ENCODE measurements at places on chromosomes 7 and 10. TPM values are rescaled to one million over a fixed set of nuclear protein-coding genes. Genes with fewer than 3 reads are reported as not detected.

Gene C10orf95
- 0.96 TPM for total RNA-seq

Gene SLC18A3
- total RNA-seq = 0.09 TPM

Gene TMEM225B
- total RNA-seq = 0.78 TPM

Gene TMEM26
- total RNA-seq = 1.6 TPM

Gene PLXNA4
- 0.46 TPM for total RNA-seq

Gene RNLS
- total RNA-seq = 8.7 TPM

Gene SLC16A12
- total RNA-seq = 10.9 TPM

Gene RADIL
- total RNA-seq = 8.6 TPM

Gene FAM25G
- total RNA-seq = not detected

Gene MYH16
- not detected for total RNA-seq

Gene PPP1R9A
- total RNA-seq = 18.0 TPM

Gene DNA2
- 39.3 TPM for total RNA-seq

Gene AKR1C4
- total RNA-seq = not detected

Gene NPS
- total RNA-seq = not detected

Gene SMO
- total RNA-seq = 61.4 TPM

Gene NAT16
- total RNA-seq = 0.62 TPM

Gene PRSS37
- total RNA-seq = not detected

Gene CYP2C18
- total RNA-seq = 0.14 TPM

Gene FRA10AC1
- 15.8 TPM for total RNA-seq

Gene ALOX5
- total RNA-seq = 4.4 TPM

Gene SLC39A12
- total RNA-seq = not detected

Gene CNNM1
- total RNA-seq = 1.1 TPM

Gene AQP1
- total RNA-seq = 1.1 TPM

Gene ANXA8
- not detected for total RNA-seq

Gene MUC3A
- 50.6 TPM for total RNA-seq

Gene CUZD1
- 3.8 TPM for total RNA-seq

Gene FGFBP3
- 68.2 TPM for total RNA-seq

Gene SPDYE5
- total RNA-seq = not detected

Gene UTF1
- total RNA-seq = 140 TPM

Gene BMS1
- 31.9 TPM for total RNA-seq

Gene ADIRF
- 1.0 TPM for total RNA-seq

Gene KLF14
- not detected for total RNA-seq

Gene PAOX
- 5.2 TPM for total RNA-seq

Gene TAS2R41
- 0.31 TPM for total RNA-seq

Gene ITPRID1
- 1.4 TPM for total RNA-seq

Gene LUC7L2
- 94.4 TPM for total RNA-seq

Gene SLC18A2
- 7.1 TPM for total RNA-seq

Gene TFAM
- total RNA-seq = 77.4 TPM

Gene AMZ1
- total RNA-seq = 1.4 TPM

Gene ZPBP
- total RNA-seq = not detected

Gene CC2D2B
- total RNA-seq = 0.32 TPM

Gene CTAGE4
- 23.3 TPM for total RNA-seq

Gene NYAP1
- 7.6 TPM for total RNA-seq

Gene SAP25
- 9.7 TPM for total RNA-seq

Gene PTPN20
- total RNA-seq = 0.96 TPM

Gene ANK3
- 69.3 TPM for total RNA-seq

Gene RTKN2
- total RNA-seq = 16.8 TPM

Gene PLAC9
- total RNA-seq = 7.3 TPM

Gene FAM25A
- total RNA-seq = not detected

Gene HKDC1
- not detected for total RNA-seq

Gene OR2F2
- total RNA-seq = not detected
